EL (cell line): ENCODE measurements at places on chromosomes 6 and 20.

DNA sequence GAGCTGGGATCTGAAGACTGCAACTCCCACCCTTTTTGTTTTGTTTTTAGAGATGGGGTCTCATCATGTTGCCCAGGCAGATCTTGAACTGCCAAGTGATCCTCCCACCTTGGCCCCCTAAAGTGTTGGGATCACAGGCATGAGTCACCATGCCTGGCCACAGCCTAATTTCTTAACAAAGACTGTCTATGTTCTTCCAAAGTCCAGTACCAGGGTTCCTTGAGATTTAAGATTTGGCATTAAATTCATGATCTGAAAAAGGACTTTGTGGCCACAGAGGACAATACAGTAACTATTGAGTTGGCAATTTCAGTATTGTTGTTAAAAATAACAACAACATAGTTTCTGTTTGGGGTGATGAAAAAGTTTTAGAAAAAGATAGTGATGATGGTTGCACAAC lies 28.7 kb upstream of the BEND3 start:
- DNase-seq: no peak

DNA sequence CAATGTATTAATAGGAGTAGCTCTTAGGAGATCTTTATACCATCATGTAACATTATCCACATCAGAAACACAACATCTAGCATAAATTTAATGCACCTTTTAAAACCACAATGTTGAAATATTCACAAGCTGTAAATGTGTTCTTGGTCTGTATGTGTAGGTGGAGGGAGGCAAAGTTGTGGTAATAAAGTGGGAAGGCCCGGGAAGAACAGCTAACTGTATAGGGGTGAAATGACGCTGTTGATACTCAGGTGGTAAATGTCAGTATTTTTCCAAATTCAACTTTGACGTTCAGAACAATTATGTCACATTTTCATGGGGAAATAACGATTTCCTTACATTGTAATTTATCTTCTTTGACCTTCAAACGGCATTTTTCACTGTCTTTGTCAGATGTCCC lies 146.0 kb upstream of the STMND1 start:
- no peak for DNase-seq

DNA sequence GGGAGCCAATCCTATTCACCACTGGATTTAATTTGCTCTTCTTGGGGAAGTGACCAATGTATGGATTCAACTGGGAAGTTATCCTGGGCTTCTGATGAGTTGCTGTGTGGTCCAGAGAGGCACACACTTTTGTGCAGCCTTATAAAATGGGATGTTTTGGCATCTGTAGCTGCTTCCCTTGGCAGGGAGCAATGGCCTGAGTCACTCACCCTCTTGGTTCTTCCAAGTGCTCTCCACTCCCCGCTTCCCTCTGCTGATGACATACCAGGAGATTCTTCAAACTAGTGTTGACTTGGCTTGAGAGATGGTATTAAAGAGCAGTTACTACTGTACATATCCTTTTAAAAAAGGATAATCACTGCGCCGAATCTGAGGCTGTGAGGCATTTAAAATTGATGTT lies 105.8 kb downstream of the JARID2 start:
- DNase-seq: peak; percentile 81

DNA sequence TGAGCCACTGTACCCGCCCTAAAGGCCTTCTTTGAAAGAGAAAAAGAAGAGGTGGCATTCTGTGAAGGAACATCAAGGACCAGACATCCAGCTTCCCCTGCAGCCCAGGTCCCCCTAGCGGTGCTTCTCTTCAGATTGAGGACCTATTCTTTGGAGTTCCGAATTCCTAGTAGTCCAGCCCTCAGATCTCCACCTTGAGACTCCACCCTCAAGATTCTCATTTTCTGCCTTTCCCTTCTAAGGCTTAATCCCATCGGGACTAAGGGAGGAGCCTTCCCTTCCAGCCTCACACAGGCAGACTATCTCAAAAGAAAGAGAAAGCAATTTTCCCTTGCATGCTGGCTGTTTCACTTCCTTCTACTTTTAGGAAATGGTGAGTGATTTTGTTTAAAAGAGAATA lies 32.5 kb downstream of the MUC22 start:
- peak; percentile 75 for DNase-seq

- DNase-seq: peak; percentile 16
Observed at GRCh38 chr6:38508894-38509293, 130.8 kb downstream of the BTBD9 start.

GRCh38 chr20:41361757-41362747 lies 4.6 kb downstream of the EMILIN3 start:
- no peak for DNase-seq

DNA sequence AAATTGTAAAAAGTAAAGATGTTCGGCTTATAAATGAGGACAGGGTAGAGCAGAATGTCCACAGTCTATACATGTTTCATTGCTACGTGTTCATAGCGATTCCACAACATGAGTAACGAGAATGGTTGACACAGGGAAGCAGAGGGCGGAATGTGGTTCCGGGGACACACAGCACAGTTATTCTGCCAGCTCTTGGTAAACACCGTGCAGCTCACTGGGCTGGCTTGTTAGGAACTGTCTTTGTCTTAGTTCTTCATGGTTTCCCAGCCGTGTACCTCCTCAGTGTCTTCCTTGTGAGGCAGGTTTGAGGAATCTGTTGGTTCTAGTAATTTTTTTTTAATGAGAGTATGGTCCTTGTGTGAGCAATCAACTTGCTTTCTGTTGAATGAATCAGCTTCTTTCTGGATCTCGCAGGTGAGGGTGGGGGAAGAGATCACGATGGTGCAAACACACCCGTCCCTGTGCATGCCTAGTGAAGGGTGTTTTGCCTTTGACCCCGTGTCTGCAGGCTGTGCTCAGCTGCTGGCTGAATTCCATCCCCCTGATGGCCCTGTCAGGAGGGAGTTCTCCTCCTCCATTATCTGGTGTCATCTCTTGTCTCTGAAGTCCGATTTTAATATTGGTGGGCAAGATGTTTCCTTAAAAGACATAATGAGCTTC lies 168.2 kb downstream of the SMOC2 start:
- no peak for DNase-seq

GRCh38 chr20:20519269-20519668 lies 151.4 kb downstream of the INSM1 start:
- no peak for DNase-seq

DNA sequence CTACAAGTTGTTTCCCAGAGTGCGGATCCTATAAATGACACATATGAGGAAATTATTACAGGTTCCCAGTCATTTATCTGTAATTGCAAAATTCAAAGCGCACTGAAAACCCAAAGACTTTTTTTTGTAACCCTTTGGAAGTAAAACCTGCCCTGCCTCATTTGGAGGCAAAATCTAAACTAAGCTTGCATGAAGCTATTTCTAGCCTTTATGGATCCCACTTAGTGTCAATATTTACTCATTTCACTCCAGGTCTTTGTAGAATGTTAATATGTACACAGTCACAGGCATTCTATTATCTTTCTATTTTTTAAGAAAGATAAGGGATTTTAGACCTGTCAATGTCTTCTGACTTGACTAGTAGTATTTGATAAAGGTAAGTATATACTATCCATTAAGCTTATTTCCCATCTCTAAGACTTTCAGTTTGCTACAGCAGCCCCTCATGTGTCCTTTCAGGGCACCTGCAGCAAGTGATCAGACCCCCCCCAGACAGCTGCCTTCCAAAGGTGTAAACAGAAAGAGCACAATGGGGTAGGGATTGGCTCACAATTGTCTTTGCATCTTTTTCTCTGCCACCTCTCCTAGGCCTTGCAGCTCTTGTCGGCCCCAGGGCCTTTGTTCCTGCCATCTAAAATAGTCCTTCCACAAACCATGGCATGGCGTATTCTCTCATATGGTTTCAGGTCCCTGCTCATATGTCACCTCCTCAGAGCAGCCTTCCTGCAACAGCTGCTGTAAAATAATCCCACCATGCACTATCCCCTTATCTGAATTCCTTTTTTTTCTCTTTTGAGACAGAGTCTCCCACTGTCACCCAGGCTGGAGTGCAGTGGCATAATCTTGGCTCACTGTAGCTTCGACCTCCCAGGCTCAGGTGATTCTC lies 1.3 kb upstream of the REPS1 start:
- DNase-seq: no peak

DNA sequence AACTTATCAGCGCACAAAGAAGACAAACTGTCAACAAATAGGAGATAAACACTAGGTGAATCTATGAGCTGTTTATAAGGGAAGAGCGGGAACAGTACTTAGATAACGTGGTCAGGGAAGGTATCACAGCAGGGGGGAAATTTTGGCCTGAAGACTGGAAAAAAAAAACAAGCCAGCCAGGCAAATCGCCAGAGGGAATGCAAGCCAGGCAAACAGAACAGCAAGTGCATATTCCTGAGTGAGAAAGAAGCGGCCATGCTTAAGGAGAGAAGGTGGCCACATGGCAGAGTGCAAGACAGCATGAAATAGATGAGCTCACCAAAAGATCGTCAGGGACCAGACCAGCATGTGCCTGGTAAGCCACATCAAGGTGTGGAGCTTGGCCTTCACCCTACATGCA lies 466.5 kb upstream of the ARID1B start:
- DNase-seq: no peak

GRCh38 chr6:18495236-18495635 lies 108.1 kb downstream of the RNF144B start:
- no peak for DNase-seq

- no peak for DNase-seq
Observed at GRCh38 chr6:110688661-110689268, 126.5 kb downstream of the CDK19 start.

DNA sequence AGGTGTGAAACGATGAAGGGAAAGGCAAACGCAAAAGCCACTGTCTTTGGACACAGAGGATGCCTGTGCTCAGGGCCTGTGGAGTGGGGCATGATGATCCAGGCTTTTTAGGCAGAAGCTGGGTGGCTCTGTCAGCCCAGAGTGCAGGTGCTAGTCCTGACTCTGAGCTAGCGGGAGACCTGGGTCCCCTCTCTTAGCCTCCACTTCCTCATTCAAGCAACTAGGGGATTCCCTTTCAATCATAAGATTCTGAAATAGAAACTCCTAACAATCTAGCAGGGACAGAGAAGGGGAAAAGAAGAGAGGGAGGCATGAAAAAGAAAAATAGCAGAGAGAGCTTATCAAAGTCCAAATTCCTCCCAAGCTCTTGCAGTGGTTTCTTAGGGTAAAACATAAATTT lies 7.6 kb upstream of the HIVEP2 start:
- DNase-seq: no peak

- no peak for DNase-seq
Observed at GRCh38 chr6:164856138-164856537, 453.3 kb downstream of the C6orf118 start.

- DNase-seq: no peak
Observed at GRCh38 chr6:111740506-111740905, 132.7 kb downstream of the FYN start.

DNA sequence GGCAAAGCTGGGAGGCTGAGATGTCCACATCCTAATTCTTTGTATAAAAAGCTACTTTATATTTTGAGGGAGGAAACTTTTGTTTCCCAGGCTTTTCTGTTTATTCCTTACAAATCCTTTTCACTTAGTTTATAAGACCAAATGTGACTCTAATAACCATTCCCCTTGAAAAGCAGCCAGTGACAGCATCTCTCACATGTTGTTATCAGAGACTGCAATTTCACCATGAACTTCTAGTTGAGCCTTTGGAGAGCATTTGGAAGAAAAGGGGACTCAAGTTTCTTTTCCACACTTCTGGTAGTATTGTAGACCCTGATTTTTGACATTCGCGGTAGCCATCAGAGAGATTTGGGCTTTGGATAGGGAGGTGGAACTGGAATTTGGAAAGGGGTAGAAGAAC lies 215.8 kb downstream of the RNF144B start:
- no peak for DNase-seq

- no peak for DNase-seq
Observed at GRCh38 chr20:53124075-53124551, 152.0 kb downstream of the TSHZ2 start.

GRCh38 chr20:48684501-48685041 lies 143.2 kb downstream of the PREX1 start:
- DNase-seq: peak; percentile 27

- peak; percentile 92 for DNase-seq
Observed at GRCh38 chr6:80454197-80454596, 347.7 kb downstream of the BCKDHB start.

DNA sequence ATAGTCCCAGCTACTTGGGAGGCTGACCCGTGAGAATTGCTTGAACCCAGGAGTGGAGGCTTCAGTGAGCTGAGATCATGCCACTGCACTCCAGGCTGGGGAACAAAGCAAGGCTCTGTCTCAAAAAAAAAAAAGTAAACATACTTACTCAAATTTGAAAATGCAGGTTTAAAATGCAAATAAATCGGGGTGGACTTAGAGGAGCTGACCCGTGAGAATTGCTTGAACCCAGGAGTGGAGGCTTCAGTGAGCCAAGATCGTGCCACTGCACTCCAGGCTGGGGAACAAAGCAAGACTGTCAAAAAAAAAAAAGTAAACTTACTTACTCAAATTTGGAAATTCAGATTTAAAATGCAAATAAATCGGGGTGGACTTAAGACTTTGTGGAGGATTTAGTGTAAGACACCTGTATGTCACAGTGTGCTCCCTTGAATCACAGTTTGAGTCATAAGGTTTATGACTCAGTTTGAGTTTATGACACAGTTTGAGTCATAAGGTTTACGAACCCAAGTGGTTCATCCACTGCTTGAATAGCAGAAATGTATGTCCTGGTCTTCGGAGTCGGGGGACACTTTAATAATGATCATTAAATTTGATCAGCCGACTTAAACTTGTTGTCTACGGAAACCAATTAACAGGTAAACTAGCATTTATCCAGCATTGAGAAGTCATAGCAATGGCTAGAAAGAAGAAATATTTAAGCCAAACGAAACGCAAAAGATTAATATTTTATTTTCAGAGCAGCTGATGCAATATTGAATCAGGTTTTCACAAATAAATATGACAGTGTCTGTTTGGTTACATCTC lies 6.8 kb upstream of the MRPS10 start:
- DNase-seq: peak; percentile 91

DNA sequence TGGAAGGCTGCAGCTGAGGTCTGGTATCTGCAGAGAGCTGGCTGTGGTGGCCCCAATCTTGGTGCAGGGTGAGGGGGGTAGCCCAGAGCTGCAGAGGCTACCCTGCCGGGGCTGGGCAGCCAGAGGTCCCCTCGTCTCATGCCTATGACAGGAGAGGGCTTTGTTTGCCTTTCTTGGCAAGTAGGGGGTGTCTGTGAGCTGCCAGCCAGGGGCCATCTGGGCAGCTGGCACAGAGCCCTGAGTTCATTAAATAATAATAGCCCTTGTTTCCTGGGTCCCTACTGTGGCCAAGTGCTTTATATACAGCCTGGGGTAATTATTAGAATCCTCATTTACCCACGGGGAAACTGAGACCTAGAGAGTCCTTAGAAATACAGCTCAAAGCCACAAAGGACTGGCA lies 66.6 kb downstream of the EZR start:
- DNase-seq: no peak
